ENCODE measurements at places on chromosomes 1 and 21.

- no peak for DNase-seq
These were observed 22.3 kb downstream of the IL6R start for GRCh38 chr1:154427173-154428139.

GRCh38 chr1:236540813-236541465, 17.2 kb downstream of the LGALS8 start:
- DNase-seq, result no peak

- no peak for DNase-seq
These were observed 33.9 kb downstream of the CSF1 start for GRCh38 chr1:109944541-109944940.

DNA sequence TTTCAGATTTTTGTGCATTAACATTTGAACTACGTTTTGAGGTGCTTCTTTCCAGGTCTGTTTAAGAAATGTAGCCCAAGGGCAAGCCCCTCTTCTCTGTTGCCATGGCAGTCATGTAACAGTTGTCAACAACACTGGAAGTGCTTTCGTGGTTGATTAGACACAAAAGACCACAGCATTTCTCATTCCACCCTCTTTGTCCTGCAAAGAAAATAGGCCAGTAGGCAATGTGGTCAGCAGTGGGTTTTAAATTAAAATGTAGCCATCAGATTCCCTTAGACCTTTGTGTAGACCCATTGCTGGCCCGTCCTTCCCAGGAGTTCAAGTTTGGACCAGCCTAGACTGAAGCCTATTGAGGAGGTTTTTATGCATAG, 35.4 kb downstream of the VANGL1 start:
- no peak for DNase-seq

DNA sequence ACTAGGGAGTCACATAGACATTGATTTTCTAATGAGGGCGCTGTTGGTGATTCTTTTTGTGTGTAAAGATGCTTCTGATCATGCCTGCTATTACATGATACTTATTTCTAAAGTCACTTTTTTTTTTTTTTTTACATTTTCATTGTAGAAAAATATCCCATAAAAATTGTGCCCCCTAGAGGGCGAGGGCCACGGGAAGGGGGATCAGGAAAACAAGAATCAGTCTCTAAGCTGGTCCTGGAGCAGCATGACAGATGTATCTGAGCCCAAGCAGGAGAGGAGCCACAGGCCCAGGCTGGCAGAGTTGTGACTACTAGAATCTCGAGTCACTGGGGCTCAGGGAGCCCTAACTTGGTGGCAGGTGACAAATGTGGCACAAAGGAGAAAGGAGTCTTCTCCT, 28.1 kb downstream of the ZSCAN20 start:
- DNase-seq, result no peak

All from T-helper 2 cell treated with Interferon-gamma antibody and Interleukin-4, amounts not matched to agents 5 μg/mL and 100 μg/mL, for 36 hours (primary cell).